ENCODE measurements at places on chromosomes 13 and 19.
A peak's percentile ranks its signal among the peaks of the same experiment; 100 is the strongest.

- no peak for DNase-seq
- no peaks in the 10 kb centered on the region for H3K36me3 ChIP-seq
- peaks cover 6% of the 10 kb centered on the region for H3K4me1 ChIP-seq
- peak overlapping the region; percentile 75 for H3K4me3 ChIP-seq
- H3K27me3 ChIP-seq: peaks cover 63% of the 10 kb centered on the region
- no peak overlapping the region for H3K27ac ChIP-seq
These were observed 12.6 kb downstream of the LRRC4B start for GRCh38 chr19:50555450-50556281.

DNA sequence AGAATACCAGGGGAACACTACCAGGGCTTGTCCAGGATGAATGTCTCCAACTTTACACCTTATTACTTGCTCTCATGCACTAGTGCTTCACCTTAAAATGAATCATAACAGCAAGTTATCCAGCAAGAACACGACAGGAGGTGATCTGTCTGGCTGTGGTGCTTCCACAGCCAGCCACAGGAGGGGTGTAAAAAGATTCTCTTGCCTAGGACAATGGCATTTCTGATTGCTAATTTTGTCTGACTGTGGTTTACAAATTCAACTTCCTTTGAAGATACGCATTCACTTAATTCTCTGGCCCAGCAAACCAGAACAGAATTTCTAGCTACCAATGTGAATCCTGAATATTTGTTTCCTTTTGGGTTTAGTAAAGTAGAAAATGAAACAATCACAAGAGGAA is 23.1 kb upstream of the COG3 start:
- peaks cover 25% of the 10 kb centered on the region for H3K4me1 ChIP-seq
- H3K36me3 ChIP-seq: no peaks in the 10 kb centered on the region
- DNase-seq: peak; percentile 56
- no peaks in the 10 kb centered on the region for H3K27me3 ChIP-seq
- H3K4me3 ChIP-seq: no peak overlapping the region
- H3K27ac ChIP-seq: no peak overlapping the region

DNA sequence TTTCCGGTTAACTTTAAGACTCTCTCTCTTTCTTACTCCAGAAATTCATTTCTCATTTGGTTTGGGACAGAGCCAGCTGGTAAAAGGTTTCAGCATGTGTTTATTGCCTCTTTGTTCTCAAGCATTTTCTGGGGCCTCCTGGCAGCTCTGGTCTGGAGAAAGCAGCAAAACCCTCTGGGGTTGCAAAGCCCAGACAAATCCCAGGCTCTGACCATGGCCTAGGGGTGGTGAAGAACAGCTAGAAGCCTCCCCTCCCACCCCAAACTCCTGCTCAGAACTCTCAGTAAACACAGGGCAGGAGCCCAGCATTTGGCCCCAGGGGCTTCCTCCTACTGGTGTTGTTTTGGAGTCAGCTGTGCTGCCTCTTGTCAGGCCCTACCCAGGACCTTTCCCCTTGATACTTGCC is 124.2 kb upstream of the SERP2 start:
- H3K27ac ChIP-seq: peak overlapping the region; percentile 83
- DNase-seq: peak; percentile 59
- H3K36me3 ChIP-seq: no peaks in the 10 kb centered on the region
- H3K4me1 ChIP-seq: peaks cover 15% of the 10 kb centered on the region
- H3K27me3 ChIP-seq: no peaks in the 10 kb centered on the region

DNA sequence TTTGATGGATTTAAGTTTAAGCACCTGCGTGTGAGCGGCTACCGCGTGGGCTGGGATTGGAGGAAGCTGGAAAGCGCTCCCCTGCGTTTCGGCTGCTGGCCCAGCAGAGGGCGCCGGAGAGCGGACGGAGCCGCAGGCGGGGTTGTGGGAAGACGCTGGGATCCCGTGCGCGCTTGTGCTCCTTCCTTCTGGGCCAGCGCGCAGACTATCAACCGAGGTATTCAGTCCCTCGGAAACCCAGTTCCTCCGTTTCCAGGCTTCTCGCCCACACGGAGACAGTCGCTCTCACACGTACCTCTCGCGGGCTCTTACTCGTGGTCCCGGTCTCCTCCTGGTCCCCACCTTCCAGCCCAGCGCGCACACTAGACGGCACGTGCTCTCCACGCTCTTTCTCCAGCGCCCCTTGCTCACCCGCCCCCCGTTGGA is 28.8 kb downstream of the EPN1 start:
- DNase-seq: no peak
- no peaks in the 10 kb centered on the region for H3K27me3 ChIP-seq
- no peak overlapping the region for H3K4me3 ChIP-seq
- no peaks in the 10 kb centered on the region for H3K4me1 ChIP-seq
- H3K36me3 ChIP-seq: peaks cover 26% of the 10 kb centered on the region

- H3K27me3 ChIP-seq: no peaks in the 10 kb centered on the region
- peaks cover 50% of the 10 kb centered on the region for H3K4me1 ChIP-seq
- H3K27ac ChIP-seq: peak overlapping the region; percentile 94
- DNase-seq: peak; percentile 90
- H3K4me3 ChIP-seq: no peak overlapping the region
These were observed 494.3 kb downstream of the COG6 start for GRCh38 chr13:40149611-40150274.

GRCh38 chr19:50204811-50205675 is 1.6 kb downstream of the MYH14 start:
- H3K27me3 ChIP-seq: no peaks in the 10 kb centered on the region
- H3K4me1 ChIP-seq: no peaks in the 10 kb centered on the region
- no peak for DNase-seq
- H3K4me3 ChIP-seq: no peak overlapping the region
- H3K27ac ChIP-seq: no peak overlapping the region

GRCh38 chr19:17993076-17993813 is 14.7 kb upstream of the ARRDC2 start:
- no peak for DNase-seq
- no peak overlapping the region for H3K27ac ChIP-seq
- no peaks in the 10 kb centered on the region for H3K27me3 ChIP-seq
- H3K36me3 ChIP-seq: no peaks in the 10 kb centered on the region

GRCh38 chr13:96809366-96810096 is 184.7 kb downstream of the OXGR1 start:
- no peak for DNase-seq
- H3K36me3 ChIP-seq: no peaks in the 10 kb centered on the region
- no peak overlapping the region for H3K27ac ChIP-seq
- H3K4me1 ChIP-seq: no peaks in the 10 kb centered on the region
- H3K27me3 ChIP-seq: no peaks in the 10 kb centered on the region

GRCh38 chr13:45873491-45874325 is 22.2 kb upstream of the SIAH3 start:
- no peak overlapping the region for H3K4me3 ChIP-seq
- DNase-seq: peak; percentile 33
- peaks cover 31% of the 10 kb centered on the region for H3K4me1 ChIP-seq

DNA sequence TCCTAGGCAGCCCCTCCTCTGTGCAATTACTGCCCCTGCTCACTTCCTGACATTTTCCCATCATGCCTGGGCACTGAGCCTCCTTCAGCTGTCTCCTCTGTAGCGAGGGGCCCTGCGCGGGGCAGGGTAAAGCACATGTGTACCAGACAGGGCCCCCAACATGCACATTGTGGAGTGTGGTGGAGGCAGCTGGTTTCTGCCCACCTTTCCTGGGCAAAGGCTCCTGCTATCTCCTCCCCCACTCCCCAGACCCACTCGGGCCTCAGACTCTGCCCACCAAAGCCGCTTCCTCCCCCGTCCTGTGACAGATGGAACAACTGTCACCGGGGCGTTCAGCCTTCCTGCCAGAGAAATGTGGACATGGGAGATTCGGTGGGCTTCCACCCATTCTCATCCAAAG is 2.9 kb upstream of the KPTN start:
- H3K36me3 ChIP-seq: peaks cover 47% of the 10 kb centered on the region
- no peak overlapping the region for H3K4me3 ChIP-seq
- no peaks in the 10 kb centered on the region for H3K27me3 ChIP-seq
- DNase-seq: no peak
- peaks cover 12% of the 10 kb centered on the region for H3K4me1 ChIP-seq
